Activated CD4-positive, alpha-beta T cell treated with anti-CD3 and anti-CD28 coated beads, Interleukin-2, amount 50 U/mL, for 4 hours (primary cell): ENCODE measurements at places on chromosomes 5 and 9.

- no peak for DNase-seq
These were observed 59.4 kb upstream of the BASP1 start for GRCh38 chr5:17157916-17158529.

- DNase-seq: no peak
These were observed 9.0 kb downstream of the CCDC69 start for GRCh38 chr5:151214614-151215545.

- no peak for DNase-seq
These were observed 32.8 kb downstream of the ZNF474 start for GRCh38 chr5:122162100-122162638.

DNA sequence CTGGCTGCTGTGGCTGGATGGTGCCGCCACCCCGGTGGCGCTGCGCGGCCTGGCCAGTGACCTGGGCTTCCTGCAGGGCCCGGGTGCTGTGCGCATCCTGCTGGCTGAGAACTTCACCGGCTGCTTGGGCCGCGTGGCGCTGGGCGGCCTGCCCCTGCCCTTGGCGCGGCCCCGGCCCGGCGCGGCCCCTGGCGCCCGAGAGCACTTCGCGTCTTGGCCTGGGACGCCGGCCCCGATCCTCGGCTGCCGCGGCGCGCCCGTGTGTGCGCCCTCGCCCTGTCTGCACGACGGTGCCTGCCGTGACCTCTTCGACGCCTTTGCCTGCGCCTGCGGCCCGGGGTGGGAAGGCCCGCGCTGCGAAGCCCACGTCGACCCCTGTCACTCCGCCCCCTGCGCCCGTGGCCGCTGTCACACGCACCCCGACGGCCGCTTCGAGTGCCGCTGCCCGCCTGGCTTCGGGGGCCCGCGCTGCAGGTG, 17.5 kb downstream of the CRB2 start:
- no peak for DNase-seq

GRCh38 chr9:111928359-111928720, 31.7 kb downstream of the UGCG start:
- DNase-seq: no peak

DNA sequence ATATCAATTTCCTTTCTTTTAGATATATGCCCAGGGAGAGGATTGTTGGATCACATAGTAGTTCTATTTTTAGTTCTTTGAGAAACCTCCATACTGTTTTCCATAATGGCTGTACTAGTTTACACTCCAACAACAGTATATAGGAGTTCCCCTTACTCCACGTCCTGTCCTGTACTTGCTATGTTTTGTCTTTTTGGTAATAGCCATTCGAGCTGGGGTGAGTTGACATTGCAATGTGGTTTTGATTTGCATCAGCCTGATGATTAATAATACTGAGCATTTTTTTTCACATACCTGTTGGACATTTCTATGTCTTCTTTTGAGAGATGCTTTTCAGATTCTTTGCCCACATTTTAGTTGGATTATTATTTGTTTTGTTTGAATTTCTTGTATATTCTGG, 445.9 kb downstream of the NTRK2 start:
- DNase-seq: no peak

- no peak for DNase-seq
These were observed 139.6 kb downstream of the SPATA31D1 start for GRCh38 chr9:82128011-82128696.
